ENCODE measurements at places on chromosomes 7 and 10.
A peak's percentile ranks its signal among the peaks of the same experiment; 100 is the strongest.

- no peak for DNase-seq
Observed at GRCh38 chr10:47183704-47184041, 116.3 kb upstream of the GDF10 start.

DNA sequence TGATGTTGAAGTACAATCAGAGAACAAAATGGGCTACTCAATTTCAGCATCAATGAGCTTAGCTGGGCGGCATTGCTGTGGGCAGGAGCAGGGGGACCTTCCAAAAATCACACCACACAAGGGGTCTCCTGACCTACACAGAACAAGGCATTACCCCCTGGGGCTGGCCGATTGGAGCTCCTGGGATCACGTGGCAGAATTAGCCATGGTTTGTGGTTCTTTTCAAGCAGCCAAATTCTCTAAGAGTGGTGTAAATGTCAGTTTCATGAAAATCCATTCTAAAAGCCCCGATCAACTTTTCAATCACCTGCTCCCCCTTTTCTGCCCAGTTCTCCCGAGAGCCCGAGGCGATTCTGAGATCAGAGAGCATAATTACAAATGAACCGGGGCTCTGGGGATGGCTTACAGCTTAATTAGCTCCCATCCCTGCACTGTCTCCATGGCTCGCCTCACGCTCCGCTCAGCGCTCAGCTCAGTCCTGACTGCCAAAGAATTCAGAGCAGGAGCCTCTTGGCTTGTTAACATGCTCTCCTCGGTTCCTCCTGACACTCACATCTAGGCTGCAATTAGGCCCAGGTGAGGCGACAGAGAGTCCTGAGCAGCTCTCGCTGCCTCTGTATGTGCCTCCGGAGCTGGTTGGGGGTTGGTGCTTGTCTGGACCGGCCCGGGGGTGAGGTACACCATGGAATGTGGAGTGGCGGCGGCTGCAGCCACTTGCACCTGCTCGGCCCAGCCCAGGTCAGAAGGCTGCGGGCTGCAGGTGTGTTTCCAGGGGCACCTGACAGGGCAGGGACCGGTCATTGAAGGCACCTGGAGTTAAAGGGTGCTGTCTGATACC is 111.8 kb downstream of the WDR11 start:
- DNase-seq, result no peak

- peak; percentile 82 for DNase-seq
Observed at GRCh38 chr10:111076682-111077478, at the start of gene ADRA2A. Gene ADRA2A (plus strand): TSS chr10:111077029. CDS start chr10:111077997, 968 bp downstream.

DNA sequence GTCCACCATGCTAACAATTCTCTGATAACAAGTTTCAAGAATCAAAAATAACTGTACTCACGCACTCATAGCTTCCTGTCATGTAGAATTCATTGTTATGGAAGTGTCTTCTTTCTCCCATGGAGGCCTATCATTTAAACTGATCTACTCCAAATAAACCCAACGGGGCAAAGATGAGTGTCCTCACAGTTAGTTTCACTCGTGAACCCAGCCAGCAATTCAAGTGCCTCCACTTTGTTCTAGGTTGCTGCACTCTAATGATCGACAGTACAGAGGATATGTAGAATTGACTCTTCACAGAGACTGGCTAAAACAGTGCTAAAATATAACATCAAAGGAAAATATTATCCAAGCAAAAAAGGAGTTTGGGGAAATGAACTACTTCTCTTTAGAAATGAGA is 111.4 kb downstream of the LRRN3 start:
- DNase-seq, result no peak

DNA sequence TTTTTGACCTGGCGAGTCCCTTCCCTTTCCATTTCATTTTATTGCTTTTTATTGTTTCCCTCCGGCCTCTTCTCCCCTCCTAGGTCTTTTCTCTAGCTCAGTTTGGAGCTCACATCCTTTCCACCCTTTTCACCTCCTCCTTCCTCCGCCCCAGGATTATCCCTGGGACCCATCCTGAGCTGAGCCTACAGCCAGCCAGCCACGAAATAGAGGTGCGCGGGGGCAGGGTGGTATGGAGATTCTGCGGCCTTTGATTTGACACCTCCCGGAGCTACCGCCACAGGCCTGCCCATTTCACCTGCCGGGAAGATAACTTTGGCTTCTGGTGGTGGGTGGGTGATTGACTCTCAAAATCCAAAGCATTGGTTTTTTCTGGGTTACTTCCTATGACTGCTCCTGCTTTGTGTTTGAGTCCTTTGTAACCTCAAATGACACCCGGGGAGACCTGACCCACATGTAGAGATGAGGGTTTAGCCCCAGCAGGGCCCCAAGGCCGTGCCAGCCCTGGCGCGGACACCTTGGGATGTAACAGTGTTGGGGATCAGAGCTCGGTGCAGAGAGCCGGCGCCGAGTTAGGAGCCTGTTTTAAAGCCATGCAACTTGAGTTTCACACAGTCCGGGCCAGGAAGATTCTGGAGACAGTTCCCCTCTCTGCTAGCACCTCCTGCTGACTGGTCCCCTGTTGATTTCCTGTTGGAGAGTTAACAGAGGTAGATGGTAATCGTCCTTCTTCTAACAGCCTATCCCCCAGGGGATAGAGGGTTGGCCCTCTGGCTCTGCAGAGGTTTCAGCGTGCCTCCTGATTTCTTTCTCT is 1.5 kb downstream of the DUSP5 start:
- peak; percentile 39 for DNase-seq

DNA sequence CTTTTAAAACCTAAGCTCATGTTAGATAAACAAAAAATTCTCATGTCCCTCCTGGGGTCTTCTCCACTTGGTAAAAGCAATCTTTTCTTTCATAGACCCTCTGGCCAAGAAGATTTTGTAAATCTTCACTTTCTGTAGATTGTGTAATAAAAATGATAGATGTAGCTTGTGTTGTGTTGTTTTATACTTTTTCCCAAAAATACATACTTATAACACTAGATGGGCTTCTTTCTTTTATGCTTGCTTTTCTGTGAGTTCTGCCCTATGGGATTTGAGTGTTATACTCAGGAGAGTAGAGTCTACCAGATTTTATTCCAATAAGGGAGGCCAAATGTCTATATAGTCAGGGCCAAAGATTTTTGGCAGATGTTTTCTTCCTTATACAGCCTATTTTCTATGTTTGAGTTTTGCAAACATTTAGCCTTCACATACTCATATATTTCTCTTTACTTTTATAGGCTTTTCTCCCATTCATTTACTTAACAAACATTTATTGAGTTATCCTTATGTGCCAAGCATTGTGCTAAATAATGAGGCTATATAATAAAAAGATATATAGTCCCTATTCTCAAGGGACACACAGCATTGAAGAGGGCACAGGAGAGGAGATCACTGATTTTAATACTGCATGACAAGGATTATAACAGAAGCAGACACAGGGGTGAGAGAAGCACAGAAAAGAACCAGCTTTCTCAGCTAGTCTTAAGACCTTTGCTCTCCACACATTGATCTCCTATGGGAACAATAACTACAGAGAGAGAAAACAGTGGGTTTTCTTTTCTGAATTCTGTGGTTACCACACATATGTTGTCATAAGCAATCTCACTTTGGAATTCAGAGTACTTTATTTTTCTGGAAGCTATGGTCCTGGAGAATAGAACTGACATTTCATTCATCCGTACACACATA is 58.0 kb upstream of the PNLIP start:
- no peak for DNase-seq

- no peak for DNase-seq
Observed at GRCh38 chr10:76583711-76584161, 1053.9 kb downstream of the KCNMA1 start.

- no peak for DNase-seq
Observed at GRCh38 chr7:32150039-32150438, 79.8 kb upstream of the PDE1C start.

GRCh38 chr10:122344741-122345258 is 29.7 kb upstream of the PLEKHA1 start:
- DNase-seq, result no peak

- DNase-seq, result no peak
Observed at GRCh38 chr10:28410420-28411135, 107.7 kb upstream of the MPP7 start.

DNA sequence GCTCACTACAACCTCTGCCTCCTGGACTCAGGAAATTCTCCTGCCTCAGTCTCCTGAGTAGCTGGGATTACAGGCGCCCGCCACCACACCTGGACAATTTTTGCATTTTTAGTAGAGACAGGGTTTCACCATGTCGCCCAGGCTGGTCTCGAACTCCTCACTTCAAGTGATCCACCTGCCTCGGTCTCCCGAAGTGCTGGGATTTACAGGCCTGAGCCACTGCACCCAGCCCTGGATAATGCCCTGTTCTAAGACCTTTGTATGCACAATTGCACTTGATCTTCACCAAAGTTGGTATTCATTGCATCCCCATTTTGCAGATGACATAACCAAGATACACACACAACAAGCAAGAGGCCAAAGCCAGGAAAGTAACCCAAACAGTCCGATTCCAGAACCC is 97.7 kb upstream of the CARD11 start:
- no peak for DNase-seq

- DNase-seq, result no peak
Observed at GRCh38 chr10:93945819-93946218, 47.9 kb upstream of the PLCE1 start.

DNA sequence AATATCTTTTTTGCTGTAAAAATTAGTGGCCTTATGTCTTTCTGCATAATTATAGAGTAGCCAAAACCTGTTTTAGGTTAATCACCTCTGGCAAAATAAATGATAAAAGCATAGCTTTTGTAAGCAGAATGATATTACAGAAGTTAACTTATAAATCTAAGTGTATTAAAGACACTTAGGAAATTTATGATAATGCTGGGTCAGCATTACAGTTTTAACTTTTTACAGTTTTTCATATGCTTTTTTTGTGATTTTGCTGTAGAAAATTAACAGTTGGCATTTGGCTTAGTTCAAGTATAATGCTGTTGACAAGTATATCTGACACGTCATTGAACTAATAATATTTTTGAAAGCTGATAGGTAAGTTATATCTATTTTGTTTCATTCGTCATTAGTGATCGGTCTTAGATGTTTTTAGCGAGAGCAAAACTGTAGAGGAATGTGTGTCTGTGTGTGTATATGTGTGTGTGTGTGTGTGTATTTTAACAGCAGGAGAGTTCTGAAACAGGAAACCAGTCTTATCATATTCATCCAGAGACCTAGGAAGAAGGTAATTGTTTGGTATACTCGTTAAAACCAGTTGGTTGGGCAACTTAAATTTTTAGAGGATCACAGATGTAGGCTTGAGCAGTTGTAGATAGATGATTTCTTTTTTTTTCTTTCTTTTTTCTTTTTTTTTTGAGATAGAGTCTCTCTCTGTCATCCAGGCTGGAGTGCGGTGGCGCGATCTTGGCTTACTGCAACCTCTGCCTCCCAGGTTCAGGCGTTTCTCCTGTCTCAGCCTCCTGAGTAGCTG is 15.4 kb downstream of the PTEN start:
- DNase-seq, result no peak

- DNase-seq, result no peak
Observed at GRCh38 chr10:101305320-101306241, 48.4 kb upstream of the BTRC start.

DNA sequence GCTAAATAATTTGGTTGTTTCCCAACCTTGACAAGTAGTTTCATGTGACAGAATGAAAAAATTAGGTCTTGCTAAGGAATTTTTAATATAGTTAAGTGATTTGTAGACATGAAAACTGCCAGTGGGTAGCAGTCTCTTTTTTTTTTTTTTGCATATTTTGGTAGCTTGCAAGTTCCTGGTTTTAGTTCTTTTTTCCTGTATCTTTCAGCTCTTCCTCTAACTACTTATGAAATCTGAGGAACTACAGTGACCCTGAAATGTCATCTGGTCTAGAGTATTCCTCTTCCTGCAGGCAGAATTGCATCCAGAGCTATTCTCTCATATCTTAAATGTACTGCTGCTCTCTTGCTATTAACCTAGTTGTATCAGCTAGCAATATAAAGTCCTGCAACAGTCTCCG is 160.4 kb downstream of the HDAC9 start:
- no peak for DNase-seq

GRCh38 chr10:110442746-110443145 is 55.0 kb upstream of the DUSP5 start:
- no peak for DNase-seq

GRCh38 chr7:151648429-151648828 is 128.7 kb upstream of the RHEB start:
- no peak for DNase-seq

GRCh38 chr7:134366481-134366880 is 49.8 kb upstream of the SLC35B4 start:
- DNase-seq, result no peak

GRCh38 chr7:102260856-102261255 is 25.8 kb upstream of the SH2B2 start:
- DNase-seq, result peak; percentile 86

- no peak for DNase-seq
Observed at GRCh38 chr10:1581189-1581588, 156.1 kb downstream of the ADARB2 start.
